ENCODE measurements at places on chromosomes 12 and 14.

DNA sequence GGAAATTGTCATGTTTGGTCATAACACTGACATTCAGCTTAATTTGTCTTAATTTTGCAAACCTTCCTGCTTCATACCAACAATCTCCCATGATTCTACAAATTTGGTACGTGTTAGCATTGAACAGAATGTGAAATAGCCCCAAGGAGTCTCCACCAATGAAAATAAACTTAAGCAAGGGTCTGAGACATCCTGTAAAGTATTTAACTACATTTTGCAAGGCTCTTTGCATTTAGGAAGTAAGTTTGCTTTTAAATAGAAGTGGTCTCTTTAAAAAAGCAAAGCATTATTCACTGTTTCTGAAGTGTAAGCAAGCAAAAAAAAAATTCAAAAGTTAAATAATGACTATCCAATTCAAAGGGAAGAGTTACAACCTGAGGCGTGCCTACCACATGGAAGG lies 79.9 kb downstream of the WASHC3 start:
- no peak for DNase-seq

DNA sequence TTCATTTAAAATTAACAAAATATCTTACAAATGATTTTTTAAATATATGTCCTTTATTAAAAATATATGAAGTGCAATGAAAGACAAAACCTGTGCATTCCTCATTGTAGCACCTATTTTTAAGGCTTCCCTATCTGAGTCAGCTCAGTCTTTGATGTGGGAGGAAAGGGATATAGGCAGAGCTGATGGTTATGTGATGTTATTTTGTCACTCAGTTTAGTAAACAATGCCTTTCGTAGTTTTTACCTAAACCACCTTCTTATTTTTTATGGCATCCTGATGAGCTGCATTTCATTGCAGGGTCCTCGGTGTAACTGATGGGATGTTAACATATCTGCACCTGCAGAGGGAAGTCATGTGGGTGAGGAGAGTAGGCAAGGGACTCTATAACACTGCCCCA lies 58.9 kb upstream of the FRMD6 start:
- DNase-seq = no peak

GRCh38 chr12:2666846-2667245 lies 127.9 kb upstream of the FKBP4 start:
- DNase-seq = no peak

DNA sequence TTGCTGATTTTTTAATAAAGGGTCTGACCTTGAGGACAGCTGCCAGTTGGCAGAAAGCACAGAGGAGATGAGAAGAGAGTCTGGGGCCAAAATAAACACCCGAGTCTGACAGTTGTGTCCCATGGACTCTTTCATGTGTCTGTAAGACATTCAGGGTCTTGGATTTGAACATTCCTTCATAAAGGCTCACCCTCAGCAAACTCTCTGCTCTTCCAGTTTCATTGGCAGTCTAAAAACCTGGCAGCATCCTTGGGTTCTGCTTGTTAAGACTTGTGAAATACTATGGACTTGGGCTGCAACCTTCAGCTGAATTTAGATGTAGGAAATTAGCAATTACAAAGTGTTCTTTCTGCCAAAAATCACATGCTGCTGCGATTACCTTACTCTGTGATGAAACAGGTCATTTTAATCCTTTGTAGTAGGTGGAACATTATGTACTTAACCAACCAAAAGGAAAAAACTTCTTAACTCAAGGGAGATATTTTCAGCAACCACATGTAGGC lies 32.0 kb upstream of the LMNTD1 start:
- no peak for DNase-seq
